Stimulated activated CD8-positive, alpha-beta memory T cell treated with anti-CD3 and anti-CD28 coated beads, Interleukin-7, amount 100 ng/mL, for 4 hours (primary cell): ENCODE measurements at places on chromosomes 12 and 14.

DNA sequence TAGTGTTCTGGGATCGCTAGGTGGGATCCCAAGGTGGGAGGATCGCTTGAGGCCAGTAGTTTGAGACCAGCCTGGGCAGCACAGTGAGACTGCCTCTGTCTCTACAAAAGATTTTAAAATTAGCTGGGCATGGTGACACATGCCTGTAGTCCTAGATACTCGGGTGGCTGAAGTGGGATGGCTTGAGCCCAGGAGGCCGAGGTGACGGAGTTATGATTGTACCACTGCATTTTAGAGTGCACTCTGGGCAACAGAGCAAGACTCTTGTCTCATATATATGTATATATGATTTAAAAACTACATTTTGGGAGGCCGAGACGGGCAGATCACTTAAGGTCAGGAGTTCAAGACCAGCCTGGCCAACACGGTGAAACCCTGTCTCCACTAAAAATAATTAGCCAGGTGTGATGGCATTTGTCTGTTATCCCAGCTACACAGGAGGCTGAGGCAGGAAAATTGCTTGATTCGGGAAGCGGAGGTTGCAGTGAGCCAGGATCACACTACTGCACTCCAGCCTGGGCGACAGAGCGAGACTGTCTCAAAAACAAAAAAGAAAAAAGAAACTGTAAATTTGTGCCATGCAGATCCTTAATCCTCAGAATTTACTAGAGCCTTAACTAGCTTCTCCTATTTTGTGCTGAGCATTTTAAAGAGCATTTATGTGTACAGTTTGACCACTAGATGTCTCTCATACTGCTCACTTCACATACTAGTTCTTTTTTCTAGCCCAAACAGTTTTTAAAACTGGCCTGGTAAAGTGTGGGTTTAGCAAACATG lies 114.8 kb downstream of the MON2 start:
- DNase-seq: no peak

- no peak for DNase-seq
Measured at GRCh38 chr12:16350682-16351081, 3.2 kb downstream of the MGST1 start.

DNA sequence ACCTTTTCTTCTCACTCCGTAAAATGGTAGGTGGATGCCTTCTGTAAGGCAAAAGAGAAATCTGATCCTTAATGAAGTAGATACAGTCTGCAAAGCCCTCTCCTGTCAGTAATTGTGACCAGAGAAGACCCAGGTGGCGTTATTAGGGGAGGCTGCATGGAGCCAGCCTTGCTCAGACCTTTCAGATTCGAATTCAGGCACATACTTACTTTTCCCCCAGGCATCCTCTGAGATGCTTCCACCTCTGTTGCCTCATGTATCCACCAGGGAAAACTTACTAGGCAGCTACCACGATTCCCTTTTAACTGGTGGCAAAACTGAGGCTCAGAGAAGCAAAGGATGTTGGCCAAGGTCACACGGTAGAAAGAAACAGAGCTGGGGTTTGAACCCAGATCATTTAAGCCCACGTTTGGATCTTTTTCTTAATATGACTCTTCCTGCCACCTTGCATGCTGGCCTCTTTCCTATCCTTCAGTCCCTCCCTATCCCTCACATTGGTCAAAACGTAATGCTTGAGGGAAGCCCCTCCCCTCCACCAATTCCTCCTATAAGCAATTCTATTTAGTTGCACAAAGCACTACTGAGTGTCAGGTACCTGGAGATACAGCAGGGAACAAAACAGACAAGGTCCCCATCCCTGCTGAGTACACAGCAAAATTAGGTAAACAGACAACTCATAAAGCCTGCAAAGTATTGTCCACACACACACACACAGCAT lies 179.4 kb downstream of the KSR2 start:
- no peak for DNase-seq

DNA sequence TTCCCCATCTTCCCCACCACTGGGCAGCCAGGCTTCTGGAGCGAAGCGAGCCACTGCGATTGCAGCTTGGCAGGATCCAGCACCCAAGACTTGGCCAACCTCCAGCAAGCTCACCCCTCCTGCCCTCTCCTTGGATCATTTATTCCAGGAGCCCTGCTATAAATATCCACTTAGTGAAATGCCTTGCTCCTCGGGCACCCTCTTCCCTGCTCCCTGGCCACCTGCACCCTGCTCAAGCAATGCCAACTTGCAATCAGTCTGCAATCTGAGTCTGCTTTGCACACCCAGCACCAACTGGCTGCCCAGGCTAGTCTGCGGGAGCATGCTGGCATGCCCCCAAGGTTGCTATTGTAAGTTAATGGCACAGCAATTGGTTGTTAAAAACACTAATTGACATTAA lies 666.0 kb downstream of the MED13L start:
- DNase-seq: no peak
